ENCODE measurements at places on chromosomes 5 and 9.

- DNase-seq: no peak
Observed at GRCh38 chr5:142886211-142886610, 116.0 kb downstream of the ARHGAP26 start.

GRCh38 chr5:80931411-80931810, 28.8 kb upstream of the RASGRF2 start:
- no peak for DNase-seq

GRCh38 chr5:136128481-136128880, 4.2 kb upstream of the SMAD5 start:
- DNase-seq: no peak

DNA sequence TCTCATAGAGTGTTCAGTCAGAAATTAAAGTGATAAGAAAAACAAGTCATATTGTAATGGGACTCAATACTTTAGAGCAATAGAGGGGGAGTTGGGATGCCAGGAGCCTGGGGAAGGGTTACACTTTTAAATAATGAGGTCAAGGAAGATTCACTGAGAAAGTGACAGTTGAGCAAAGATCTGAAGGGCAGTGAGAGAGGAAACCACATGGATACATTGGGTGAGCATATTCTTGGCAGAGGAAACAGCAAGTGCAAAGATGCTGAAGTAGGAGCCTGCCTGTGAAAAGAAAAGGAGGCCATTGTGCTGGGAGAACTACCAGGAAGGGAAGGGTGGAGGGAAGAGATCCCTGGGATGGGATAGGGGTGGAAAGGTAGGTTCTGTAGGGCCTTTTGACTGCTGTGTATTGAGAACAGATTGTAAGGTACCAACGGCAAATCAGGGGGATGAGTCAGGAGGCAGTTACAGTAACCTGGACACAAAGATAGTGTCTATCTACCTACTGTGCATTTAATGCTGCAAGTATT, 79.4 kb downstream of the PAM start:
- no peak for DNase-seq

GRCh38 chr5:81808106-81808505, 57.2 kb upstream of the SSBP2 start:
- no peak for DNase-seq
